ENCODE measurements at places on chromosomes 4 and X.

GRCh38 chr4:107151173-107151572 is 115.1 kb upstream of the DKK2 start:
- DNase-seq: no peak

- DNase-seq: no peak
Observed at GRCh38 chrX:67612231-67612630, 68.4 kb downstream of the AR start.

- DNase-seq: no peak
Observed at GRCh38 chr4:143375326-143376073, 38.8 kb downstream of the GAB1 start.

DNA sequence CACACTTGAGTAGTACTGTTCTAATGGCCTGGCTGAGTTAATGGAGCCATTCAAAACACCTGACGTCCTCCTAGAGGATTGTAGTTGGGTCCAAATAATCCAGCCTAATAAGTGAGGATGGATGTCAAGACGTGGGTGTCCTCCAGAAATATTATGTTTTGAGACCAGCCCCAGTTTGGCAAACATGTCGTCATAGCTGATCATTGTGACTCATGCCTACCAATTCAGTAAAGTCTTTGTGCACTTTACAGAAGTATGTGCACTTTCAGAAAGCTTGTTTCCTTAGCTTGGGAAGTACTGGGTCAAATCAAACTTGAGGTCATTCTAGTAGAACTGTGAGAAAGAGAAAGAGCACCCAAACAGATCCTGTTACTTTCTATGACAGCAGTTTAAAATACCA is 37.6 kb upstream of the GLRA2 start:
- DNase-seq: no peak

GRCh38 chr4:85496126-85496849 is 21.3 kb downstream of the ARHGAP24 start:
- no peak for DNase-seq

GRCh38 chrX:9253211-9253610 is 211.6 kb upstream of the TBL1X start:
- DNase-seq: no peak

DNA sequence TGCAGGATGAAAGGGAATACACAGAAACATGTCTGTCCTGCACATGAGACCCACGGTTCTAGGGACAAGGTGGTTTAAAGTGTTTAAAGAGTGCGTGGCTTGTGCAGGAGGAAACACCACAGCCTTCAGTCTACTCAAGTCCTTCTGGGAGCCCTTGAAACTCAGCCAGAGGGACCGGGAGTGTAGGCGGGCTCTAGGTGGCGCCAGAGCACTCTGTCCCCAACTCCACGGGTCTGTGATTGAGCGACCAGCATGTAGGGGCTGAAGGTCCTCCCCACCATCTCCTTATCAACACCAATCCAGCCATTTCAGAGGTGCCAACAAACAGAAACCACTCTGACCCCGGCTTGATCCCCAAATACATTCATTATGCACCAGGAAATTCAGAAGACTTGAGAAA is 82.0 kb upstream of the CLDN34 start:
- peak; percentile 58 for DNase-seq

GRCh38 chr4:69601065-69601464 is 38.4 kb downstream of the UGT2A2 start:
- DNase-seq: no peak

DNA sequence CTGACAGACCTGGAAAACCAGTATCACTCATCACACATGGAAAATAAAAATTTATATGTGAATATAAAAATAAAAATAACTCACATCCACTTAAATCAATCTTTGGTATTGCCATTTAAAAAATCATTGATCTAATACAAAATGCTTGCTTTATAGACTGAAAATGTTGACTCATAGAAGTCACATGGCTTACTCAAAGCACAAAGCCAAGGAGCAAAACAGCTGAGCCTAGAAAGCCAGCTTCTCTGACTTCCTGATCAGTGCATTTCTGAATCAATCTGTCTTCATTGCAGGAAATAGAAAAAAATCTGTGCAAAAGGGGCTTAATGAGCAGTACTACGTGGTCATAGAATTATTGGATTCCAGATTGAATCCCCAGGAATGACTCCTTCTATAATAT is 176.9 kb upstream of the HS3ST1 start:
- DNase-seq: no peak

DNA sequence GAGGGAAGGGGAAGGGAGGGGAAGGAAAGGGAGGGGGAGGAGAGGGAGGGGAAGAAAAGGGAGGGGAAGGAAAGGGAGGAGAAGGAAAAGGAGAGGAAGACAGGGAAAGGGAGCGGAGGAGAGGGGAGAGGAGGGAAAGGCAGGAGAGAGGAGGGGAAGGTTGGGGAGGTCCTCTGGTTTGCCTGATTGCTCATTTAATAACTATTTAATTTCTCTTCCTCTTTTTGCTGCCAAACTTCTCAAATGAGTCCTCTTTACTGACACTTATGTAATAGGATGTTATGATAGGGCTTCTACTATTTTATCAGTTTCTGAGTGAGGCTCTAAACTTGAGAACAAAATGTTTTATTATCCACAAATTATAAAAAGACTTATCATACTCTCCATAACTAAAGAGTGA is 35.4 kb upstream of the PPA2 start:
- DNase-seq: no peak

DNA sequence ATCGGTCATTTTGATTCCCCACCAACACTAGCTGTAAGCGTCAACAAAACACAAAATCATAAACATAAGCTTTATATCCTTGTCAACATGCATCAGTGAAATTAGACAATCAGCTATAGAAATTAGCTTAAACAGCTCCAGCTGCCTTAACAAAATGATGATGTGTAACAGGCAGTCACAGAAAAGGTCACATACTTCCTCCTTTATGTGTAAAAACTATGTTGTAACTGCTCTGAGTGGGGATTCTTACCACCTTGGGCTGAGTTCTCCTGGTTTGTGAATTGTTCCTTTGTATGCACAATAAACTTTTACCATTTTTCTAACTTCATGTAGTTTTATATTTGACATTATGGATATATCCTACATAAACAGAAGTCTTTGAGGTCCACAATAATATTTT is 73.9 kb upstream of the MAP9 start:
- DNase-seq: no peak

- DNase-seq: no peak
Observed at GRCh38 chrX:122777766-122778165, 406.3 kb upstream of the GRIA3 start.

- DNase-seq: no peak
Observed at GRCh38 chr4:651884-652642, 22.0 kb downstream of the ATP5ME start.

DNA sequence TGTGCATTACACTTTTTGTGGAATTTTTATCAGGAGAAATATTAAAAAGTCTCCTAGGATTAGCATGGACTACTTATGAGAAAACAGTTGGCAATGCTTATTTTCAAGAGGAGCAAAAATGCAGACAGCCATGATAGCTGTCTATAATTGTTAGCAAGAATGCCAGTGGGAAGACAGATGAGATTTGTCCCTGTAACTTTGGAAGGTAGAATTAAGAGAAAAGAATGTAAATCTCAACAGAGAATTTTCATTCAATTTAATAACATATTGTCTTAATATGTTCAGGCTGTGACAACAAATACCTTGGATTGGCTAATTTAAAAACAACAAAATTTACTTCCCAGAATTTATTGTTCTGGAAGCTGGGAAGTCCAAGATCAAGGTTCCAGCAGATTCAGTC is 349.2 kb downstream of the IQCM start:
- no peak for DNase-seq

- no peak for DNase-seq
Observed at GRCh38 chr4:16079046-16079445, 4.8 kb downstream of the PROM1 start.

DNA sequence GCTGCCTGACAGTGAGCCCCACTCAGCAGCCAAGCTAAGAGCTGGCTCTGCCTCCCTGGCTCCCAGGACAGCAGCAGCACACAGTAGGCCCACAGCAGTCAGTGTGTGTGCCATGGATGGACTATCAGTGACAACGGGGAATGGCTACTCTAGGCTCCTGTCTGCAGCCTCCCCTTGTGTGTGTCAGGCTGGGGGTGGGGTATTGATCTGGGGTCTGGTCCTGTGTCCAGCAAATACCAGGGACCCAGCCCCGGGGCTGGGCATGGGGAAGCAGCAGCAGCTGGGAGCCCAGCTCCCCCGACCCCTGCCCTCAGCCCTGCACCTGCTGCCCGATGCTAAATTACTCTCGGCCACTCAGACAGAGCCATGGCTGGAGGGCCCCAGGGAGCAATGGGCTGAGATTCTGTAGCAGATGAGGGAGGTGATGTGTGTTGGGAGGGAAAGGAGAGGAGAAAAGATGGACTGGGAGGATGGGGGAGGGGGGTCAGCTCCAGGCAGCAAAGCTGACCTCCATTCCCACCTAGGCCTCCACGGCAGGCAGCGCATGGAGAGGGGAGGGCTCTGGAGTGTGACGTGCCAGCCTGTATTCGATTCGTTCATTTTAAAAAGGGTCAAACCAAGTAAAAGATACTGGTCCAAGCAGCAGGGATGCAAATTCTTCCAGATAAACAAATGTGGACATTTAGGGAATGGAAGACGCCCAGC is 61.3 kb upstream of the CRMP1 start:
- DNase-seq: peak; percentile 43

DNA sequence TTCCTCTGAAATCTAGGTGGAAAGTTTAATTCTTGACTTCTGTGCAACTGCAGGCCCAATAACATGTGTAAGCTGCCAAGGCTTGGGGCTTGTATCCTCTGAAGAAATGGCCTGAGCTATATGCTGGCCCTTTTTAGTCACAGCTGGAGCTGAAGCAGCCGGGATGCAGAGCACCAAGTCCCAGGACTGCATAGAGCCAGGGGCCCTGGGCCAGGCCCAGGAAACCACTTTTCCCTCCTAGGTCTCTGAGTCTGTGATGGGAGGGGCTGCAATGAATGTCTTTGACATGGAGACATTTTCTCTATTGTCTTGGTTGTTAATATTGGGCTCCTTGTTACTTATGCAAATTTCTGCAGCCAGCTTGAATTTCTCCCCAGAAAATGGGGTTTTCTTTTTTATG is 588.5 kb downstream of the CENPC start:
- DNase-seq: no peak

DNA sequence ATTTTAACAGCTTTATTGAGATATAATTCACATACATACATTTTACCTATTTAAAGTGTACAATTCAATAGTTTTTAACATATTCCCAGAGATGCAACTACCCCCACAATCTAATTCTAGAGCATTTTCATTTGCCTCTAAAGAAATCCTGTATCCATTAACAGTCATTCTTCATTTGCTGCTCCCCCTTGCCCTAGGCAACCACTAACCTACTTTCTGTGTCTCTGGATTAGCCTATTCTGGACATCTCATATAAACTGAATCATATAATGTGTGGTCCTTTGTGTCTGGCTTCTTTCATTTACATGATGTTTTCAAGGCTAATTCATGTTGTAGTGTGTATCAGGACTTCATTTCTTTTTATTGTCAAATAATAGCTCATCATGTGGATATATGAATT is 105.1 kb upstream of the GRPR start:
- no peak for DNase-seq

- DNase-seq: no peak
Observed at GRCh38 chr4:5710065-5710960, 688 bp upstream of the EVC start.

GRCh38 chr4:25913056-25913850 is 767 bp upstream of the SMIM20 start:
- DNase-seq: no peak

GRCh38 chr4:187183826-187184225 is 460.2 kb upstream of the FAT1 start:
- no peak for DNase-seq

DNA sequence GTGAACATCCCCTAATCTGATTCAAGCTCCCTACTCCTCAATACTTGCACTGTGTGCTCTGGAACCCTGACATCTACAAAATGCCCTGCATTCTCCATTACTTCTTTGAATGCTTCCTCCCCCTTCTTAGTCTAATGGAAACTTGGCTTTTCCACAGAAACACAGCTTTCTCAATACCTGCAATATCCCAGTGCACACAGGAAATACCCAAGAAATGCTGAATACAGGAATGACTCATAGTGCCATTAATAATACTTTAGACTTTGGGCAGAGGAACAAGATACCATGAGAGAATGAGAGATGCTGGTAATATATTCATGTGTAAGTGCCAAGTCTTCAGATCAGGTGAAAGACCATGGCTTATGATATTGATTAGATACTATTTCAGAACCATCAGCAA is 5.6 kb downstream of the QRFPR start:
- DNase-seq: no peak

All from NCI-H526 treated with DMSO at 0.1 percent for 48 hours (cell line).